ENCODE measurements at places on chromosomes 2 and 18.

DNA sequence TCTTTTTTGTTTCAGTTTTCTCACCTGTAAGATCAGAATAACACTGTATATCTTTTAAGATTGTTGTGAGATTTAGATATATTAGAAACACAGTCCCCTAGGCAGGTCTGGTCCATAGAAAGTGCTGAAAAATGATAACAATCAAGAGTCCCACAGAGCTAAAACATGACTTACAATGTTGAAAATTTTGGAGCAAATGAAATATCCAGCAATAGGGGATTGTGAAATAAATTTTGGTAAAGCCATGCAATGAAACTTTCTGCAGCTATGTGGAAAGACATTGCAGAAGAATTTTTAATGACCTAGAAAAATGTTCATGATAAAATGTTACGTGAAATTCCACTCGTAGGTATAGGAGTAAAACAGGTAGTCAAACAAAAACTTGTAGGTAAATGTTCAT is 127.6 kb upstream of the SERPINE2 start:
- DNase-seq, result no peak

- peak; percentile 64 for DNase-seq
These were observed at the start of gene ZEB2 for GRCh38 chr2:144519934-144520731. Gene ZEB2 (minus strand): TSS chr2:144520119. CDS start chr2:144517350, 2,769 bp downstream.

GRCh38 chr2:138670734-138671133 is 109.5 kb downstream of the NXPH2 start:
- no peak for DNase-seq

- DNase-seq, result no peak
These were observed 146.4 kb upstream of the COPS8 start for GRCh38 chr2:236939271-236939670.
